ENCODE measurements at places on chromosomes 6 and 20.

DNA sequence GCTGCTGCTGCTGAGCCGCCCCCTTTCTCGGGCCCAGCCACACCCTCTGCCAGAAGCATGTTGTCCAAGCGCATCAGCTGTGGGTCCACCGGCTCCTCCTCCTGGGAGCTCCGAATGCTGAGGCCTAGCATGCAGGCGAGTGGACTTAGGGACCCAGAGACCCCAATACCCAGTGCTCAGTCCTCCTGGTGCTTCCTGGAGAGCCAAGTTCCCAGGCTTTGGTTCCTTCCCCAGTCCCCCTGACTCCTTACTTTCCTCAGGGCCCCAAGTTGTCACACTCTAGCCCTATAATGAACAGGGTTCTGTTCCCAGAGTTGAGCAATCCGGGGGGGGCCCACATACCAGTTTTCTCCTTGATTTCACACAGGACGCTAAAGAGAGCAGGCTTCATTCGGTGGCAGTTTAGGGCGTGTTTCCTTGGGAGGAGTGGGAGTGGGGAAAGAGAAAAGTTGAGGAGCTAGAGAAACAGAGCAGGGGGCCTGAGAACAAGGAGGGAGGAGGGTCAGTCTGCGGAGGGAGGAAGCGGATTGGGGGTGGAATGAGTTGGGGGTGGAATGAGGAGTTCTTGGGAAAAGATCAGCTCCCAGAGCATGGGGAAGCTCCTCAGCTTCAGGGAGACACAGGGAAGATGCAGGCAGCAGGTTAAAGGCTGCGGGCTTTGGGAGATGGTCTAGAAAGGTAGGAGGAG lies 1.5 kb downstream of the PBX2 start:
- H3K27me3 ChIP-seq, result no peaks in the 10 kb centered on the region
- DNase-seq, result no peak
- peaks cover 39% of the 10 kb centered on the region for H3K4me1 ChIP-seq
- H3K36me3 ChIP-seq, result peaks cover 64% of the 10 kb centered on the region

DNA sequence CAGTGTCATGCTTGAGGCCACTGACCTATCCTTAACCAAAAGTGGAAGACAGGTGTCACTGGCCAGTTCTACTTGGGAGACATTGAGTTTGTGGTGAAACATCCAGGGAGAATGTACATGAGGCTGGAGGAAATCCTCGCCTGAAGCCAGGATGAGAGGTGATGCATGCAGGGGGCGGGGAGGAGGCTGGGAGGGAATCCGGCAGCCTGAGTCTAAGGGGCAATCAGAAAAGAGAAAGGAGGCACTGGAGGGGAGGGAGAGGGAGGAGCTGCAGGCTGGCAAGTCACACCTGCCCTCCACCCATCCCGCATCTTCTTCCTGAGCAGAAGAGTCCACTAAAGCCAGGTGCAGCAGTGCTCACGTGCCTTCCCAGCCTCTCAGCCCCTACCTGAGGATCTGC lies 14.9 kb upstream of the DDO start:
- DNase-seq, result no peak
- no peak overlapping the region for H3K4me3 ChIP-seq
- H3K4me1 ChIP-seq, result no peaks in the 10 kb centered on the region
- H3K27me3 ChIP-seq, result no peaks in the 10 kb centered on the region
- H3K36me3 ChIP-seq, result no peaks in the 10 kb centered on the region

GRCh38 chr6:36129941-36130666 lies at the start of gene MAPK13:
MAPK13 (plus strand) TSS chr6:36130513; CDS start chr6:36130583, 70 bp downstream.
- H3K4me3 ChIP-seq, result peak within 1 kb of the TSS; percentile 85
- no peaks in the 10 kb centered on the region for H3K27me3 ChIP-seq
- no peak for DNase-seq
- H3K27ac ChIP-seq, result peak within 1 kb of the TSS; percentile 92
- H3K36me3 ChIP-seq, result peaks cover 22% of the 10 kb centered on the region

DNA sequence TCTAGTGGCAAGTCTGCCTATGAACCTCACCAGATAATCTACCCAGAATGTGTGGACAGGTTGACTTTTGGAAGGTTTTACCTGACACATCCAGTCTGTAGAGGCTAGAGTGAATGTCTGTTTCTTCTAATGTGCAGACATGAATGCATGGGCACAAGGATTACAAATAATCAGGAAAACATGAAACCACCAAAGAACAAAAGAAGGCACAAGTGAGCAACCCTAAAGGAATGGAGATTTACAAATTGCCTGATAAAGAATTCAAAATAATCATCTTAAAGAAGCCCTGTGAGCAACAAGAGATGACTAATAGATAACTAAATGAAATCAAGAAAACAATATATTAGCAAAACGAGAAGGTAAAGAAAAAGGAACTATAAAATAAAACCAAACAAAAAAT lies 876.1 kb upstream of the ADGRB3 start:
- no peaks in the 10 kb centered on the region for H3K36me3 ChIP-seq
- DNase-seq, result no peak
- no peaks in the 10 kb centered on the region for H3K4me1 ChIP-seq
- no peak overlapping the region for H3K4me3 ChIP-seq
- no peaks in the 10 kb centered on the region for H3K27me3 ChIP-seq

All from activated T-helper 2 cell treated with anti-CD3 and anti-CD28 coated beads, Interferon-gamma antibody, Interleukin-2, Interleukin-4, amounts not matched to agents 10 μg/mL and 5 μg/mL and 100 μg/mL, durations not matched to agents 14 hours and 24 hours and 36 hours (primary cell).